Myometrial cell (primary cell): ENCODE measurements at places on chromosomes 12 and 14. TPM values are rescaled to one million over a fixed set of nuclear protein-coding genes. Genes with fewer than 3 reads are reported as not detected.

Gene KCNH3
- 0.29 and 0.35 TPM in 2 replicates for total RNA-seq

Gene FAM181A
- not detected in 2 replicates for total RNA-seq

Gene RERG
- total RNA-seq: 3.5 and 3.7 TPM in 2 replicates

Gene MUCL1
- not detected in 2 replicates for total RNA-seq

Gene PTPRB
- total RNA-seq: not detected in 2 replicates

Gene RNASE2
- not detected in 2 replicates for total RNA-seq

Gene EGLN3
- 1.4 TPM in 1 of 2 replicates, not detected in the other for total RNA-seq

Gene SIX4
- 10.1 and 12.7 TPM in 2 replicates for total RNA-seq

Gene TAS2R42
- not detected in 2 replicates for total RNA-seq

Gene CLEC2B
- 13.8 and 17.4 TPM in 2 replicates for total RNA-seq

Gene FAM90A1
- under 0.01 and 0.18 TPM in 2 replicates for total RNA-seq

Gene OTX2
- total RNA-seq: not detected in 2 replicates

Gene SLC24A4
- not detected in 2 replicates for total RNA-seq

Gene RNF212B
- not detected in 2 replicates for total RNA-seq
